ENCODE measurements at places on chromosomes 7 and 10.

DNA sequence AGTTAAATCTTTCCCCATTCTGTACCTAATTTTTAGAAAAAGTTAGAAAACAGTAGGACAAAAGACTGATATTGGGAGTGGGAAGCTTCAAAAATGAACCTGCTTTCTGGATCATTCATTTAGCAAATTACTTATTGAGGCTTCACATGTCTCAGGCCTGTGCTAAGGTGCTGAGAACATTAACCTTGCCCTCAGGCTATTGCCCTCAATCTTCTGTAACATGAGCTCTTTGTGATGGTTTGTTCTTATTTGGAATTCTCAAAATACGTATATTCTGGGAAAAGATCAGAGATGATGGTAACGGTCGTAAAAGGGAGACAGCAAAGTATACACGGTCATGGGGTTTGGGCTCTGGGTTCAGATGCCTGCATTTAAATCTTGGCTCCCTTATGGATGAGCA is 39.5 kb upstream of the PRKG1 start:
- DNase-seq = no peak

- DNase-seq = no peak
Measured at GRCh38 chr10:356452-356851, 221.2 kb downstream of the ZMYND11 start.

GRCh38 chr7:18708204-18708603 is 212.7 kb downstream of the HDAC9 start:
- DNase-seq = no peak

DNA sequence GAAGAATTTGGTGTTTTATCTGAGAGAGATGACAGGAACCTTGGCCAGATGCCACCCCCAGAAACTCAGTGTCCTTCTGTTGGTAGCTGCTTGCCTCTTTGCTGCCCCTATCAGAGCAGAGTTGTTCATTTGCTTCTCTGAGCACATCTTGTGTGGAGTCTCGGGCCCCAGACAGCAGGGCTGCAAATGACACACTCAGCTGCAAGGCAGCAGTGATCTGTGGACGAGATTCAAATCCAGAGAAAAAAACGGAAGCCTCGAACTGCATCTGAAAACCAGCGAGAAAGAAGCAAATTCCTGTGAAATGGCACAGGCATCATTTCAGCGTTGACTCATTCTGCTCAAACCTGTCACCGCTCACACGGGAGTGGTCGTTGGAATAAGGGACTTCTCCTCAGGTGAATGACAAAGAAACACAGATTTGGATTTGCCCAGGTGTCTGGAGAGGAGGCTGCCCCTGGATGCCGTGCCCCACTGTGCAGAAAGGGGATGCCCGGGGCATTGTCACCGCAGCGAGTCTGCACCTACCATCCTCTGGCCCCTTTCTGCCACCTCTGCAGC is 144.7 kb downstream of the PFKFB3 start:
- DNase-seq = peak; percentile 62

- DNase-seq = no peak
Measured at GRCh38 chr7:4107839-4108238, 574.3 kb upstream of the FOXK1 start.

DNA sequence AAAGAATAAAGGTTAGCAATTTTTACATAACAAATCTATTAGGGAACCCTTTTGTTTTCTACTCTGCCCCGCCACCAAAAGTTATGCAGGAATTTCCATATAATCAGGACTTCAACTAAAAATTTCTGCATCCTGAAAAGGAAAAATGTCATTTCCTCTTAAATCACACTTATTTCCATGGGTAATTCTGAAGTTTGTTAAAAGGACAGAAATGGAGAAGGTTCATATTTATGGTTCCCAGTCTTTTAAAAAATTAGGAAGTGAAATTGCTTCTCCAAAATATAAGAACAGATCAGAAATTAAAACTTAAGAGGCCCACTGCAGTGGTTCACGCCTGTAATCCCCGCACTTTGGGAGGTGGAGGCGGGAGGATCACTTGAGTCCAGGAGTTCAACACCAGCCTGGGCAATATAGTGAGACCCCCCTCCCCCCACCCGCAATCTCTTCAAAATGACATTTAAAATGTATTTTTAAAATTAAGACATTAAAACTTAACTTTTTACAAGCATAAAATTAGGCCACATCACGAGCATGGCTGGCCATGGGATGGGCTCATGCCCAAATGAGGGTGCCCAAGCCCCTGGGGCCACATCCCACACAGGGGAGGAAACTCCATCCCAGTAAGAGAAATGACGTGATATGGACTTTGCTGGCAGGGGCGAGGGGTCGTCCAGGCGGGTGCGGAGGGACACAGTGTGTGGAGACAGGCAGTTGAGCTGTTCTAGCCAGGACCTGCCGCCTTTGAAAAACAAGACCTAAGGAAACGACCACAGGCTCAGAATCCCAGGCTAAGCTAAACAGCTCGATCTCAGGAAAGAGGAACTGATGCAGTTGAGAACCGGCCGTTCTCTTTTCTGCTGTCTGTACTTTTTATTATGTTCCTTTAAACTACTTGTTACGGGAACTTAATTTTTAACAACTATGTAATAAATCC is 51.3 kb upstream of the NFE2L3 start:
- DNase-seq = no peak

- no peak for DNase-seq
Measured at GRCh38 chr7:158101821-158102450, 485.7 kb downstream of the PTPRN2 start.

DNA sequence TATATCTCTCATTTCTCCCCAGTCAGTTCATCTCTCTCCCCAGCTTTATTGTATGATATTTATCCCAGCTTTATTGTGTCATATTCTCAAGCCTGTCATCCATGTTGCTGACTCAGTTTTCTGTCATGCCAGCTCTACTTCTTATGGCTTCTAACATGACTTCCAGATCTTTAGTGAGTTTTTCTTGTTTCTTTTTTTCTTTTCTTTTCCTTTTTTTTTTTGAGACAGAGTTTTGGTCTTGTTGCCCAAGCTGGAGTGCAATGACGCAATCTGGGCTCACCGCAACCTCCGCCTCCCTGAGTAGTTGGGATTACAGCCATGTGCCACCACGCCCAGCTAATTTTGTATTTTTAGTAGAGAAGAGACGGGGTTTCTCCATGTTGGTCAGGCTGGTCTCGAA is 28.7 kb upstream of the CALU start:
- no peak for DNase-seq

DNA sequence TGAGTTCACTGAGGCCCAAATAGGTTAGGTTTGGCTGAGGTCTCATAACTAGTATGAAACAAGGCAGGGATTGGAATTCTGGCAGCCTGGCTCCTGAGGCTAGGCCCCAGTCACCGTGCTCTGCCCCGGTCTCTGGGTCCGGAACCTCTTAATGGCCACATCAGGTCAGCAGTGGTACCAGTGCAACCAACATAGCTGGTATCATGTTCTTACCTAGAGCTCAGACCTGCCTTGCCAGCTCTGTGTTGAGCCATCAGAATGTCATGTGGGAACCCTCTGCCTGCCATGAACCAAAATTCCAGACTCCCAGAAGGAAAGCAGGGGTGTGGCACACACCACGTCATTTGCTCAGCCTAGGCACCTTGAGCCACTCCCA is 56.5 kb downstream of the ZNF467 start:
- no peak for DNase-seq

GRCh38 chr7:40000734-40001315 is 50.8 kb downstream of the CDK13 start:
- DNase-seq = no peak

DNA sequence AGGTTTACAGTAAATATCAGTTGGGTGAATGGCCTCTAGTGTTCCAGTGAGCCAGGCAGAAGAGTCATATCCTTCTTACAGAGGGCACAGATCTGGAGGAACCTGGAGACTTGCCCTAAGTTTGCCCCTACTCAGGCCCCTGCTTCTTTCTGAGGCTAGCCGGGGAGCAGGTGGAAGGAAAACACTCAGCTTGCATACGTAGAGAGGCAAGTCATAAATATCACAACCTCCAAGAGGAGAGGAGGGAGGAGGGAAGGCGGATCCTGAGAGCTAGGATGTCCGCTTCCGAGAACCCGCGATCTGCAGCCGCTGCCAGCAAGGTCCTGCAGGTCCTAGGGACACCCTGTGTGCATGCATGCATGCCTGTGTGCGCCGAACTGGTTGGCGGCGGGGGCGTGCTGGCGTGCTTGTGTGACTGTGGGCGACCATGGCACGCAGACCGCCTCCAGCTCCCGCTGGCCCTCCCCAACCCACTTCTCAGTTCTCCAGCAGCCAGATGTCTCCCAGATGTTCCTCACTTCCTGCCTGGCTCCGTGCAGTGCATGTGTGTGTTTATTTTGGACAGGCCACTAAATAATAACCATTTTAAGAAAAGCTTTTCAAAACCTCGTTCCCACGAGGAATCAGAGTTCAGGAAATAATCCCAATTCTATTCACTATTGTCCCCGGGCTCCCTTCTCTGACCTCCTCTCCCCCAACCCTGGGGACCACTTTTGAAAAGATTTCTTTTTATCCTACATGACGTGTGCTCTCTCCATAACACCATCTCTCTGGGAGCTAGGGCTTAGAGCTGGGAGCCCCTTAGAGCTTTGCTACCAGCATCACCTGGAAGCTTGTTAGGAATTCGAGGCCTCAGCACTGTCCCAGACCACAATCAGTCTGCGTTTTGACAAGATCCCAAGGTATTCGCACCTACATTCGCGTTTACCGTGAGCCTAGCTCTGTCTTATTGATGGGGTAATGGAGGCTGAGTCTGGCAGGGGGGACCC is 32.4 kb downstream of the UNC5B start:
- no peak for DNase-seq

DNA sequence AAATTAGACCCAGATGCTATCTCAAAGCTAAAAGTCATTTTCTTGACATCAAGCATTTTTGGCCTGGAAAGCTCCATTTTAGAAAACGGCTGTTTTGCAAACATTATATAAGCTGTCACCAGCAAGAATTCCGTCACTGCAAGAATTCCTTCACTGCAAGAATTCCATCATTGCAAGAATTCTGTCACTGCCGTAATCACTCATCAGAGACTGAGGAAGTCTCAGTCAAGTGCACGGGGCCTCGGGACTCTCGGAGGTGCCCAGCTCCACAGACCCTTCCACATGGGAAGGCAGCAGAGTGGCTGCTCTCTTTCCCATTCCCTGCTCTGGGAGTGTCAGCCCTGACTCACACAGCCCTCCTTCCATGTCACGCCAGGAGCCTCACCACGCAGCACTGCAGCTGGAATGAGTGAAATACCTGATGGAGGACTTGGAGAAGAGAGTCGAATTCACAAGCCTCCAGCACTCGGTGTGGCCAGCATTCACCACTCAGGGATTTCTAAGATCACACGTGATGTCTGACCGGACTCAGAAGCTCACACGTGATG is 168.3 kb downstream of the PTPRN2 start:
- no peak for DNase-seq

DNA sequence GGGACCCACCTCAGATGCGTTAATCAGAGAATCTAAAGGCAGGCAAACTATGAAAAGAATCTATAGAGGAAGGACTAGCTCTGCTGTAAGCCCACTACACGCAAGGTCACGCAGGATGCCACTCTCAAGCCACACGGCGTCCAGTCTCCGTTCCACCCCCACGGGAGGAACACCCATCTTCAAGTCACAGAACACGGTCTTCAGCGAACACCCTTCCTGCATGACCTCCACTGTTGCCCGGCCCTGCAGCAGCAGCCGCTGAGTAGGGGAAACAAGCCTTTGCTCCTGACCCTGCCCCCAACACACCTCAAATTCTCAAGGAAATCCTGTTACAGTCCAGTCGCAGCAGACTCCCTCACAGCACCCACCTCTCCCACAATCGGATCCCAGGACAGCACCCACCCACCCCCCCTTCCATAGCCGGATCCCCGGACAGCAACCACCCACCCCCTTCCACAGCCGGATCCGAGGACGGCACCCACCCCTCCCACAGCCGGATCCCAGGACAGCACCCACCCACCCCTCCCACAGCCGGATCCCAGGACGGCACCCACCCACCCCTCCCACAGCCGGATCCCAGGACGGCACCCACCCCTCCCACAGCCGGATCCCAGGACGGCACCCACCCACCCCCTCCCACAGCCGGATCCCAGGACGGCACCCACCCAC is 133.7 kb downstream of the DIP2C start:
- DNase-seq = no peak

DNA sequence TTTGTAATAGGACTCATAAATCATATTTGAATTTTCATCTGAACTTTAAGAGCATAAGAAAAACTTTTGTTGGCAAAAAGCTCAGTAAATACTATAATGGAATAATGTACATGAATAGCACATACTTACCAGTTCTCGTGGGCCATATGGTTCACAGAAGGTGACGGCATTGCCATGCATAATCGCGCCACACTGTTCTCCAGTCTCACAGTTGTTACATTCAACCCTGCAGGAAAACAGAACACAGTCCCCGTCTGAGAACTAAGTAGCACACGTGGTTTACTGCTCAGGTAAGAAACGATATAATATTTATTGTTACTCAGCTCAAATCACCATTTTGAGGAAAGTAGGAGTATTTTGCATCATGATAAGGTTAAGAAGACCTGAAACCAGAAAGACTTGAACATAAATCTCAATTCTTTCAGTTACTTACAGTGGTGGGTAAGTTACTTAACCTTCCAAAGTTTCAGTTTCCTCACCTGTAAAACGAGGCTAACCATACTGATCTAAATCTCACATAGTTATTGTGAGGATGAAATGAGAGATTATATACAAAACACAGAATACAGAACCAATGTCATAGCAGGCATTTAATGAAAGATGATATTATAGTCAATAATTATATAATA is 261.4 kb downstream of the RELN start:
- no peak for DNase-seq

DNA sequence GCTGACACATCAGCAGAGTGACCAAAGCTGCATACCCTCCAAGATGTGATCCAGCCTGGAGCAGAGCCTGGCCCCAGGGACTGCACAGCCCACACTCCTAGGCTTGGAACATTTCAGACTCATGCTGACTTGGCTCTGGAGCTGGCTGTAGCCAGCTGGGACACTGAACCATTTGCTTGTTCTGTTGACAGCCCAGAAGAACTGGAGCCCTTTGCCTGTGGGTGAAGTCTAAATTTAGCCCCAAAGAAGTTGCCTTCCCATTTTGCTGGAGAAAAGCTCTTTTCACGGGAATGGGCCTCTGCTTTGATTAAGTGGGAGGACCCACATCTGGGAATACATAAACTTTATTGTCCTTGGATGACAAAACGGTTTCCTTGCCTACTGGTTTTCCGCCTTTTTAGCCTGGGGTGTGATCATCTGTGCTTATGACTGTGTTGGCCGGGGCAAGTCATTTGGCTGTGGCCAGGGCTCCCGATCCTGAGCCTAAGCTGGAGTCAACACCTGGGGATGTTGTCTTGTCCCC is 186.2 kb upstream of the BMPER start:
- DNase-seq = no peak

DNA sequence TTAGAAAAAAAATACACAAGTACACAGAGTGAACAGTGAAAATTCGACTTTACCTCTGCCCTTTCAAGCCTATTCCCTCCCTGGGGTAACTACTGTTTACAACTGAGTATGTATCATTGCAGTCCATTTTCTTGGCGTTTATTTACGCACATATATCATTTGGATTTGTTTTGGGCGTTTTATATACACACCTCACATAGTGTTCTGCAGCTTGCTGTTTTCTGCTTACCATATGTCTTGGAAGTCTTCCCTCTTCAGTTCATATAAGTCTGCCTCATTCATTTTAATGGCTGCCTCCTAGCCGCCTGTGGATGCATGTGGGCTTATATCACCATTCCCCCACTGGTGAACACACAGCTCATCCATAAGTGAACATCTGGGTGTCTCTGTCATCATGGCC is 41.6 kb upstream of the COL13A1 start:
- no peak for DNase-seq
